ENCODE measurements at places on chromosomes 4 and X.
A peak's percentile ranks its signal among the peaks of the same experiment; 100 is the strongest.

GRCh38 chr4:176300036-176300435 lies 19.7 kb upstream of the SPCS3 start:
- DNase-seq = no peak

- no peak for DNase-seq
Measured at GRCh38 chr4:182189103-182189878, 53.9 kb upstream of the TENM3 start.

DNA sequence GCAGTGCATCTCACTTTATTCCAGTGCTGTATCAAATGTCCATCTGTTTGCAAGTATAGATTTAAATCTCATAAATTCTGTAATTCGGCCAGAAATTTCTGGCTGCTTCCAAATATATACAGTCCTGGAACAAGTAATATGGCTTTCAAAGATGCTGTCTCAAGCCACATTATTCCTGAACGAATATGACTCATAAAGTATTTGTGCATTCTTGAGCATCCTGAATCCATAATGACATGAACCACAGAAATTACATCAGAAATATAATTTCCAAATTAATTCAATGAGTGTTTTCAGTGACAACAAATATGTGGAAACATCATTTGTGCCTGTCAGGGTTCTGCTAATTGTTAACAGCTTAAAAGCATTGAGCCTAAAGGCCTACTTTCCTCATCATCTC lies 140.9 kb upstream of the HPGD start:
- no peak for DNase-seq

DNA sequence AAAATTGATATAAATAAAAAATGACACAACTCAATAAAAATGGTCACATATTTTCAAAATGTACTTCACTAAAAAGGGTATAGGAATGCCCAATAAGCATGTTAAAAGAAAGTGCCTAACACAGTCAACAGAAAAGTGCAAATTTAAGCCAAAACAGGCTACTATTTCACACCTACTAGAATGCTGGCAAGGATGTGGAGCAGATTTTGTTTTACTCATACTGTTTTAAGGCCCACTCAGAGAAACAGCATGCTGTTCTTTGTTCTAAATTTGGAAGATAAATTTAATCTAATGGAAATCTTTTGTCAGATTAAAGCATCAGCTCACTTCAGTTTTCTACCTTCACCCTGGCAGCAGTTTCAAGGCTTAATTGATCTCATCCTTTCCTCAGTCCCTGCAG lies 576.8 kb upstream of the HS3ST1 start:
- DNase-seq = no peak

GRCh38 chr4:108172231-108172752 lies 3.6 kb upstream of the LEF1 start:
- no peak for DNase-seq

DNA sequence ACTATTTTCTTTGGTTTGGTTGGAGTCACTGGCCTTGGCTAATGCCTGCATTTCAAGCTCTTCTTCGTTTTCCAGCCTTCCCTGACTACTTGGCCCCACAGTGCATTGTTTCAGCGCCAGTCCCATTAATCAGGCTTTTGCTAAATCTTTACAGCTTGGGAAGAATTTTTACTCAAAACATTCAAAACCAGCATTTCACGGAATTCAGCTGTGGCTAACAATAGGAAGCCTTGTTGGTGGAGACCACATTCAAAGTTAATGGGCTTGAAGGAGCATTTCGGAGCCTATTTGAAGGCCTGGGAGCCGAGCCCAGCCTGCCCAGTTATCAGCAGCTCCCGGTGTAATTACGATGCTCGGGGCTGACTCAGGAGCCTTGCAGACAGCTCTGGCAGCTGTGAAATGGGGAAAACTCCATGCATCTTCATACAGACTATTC lies 30.8 kb upstream of the VCX2 start:
- no peak for DNase-seq

DNA sequence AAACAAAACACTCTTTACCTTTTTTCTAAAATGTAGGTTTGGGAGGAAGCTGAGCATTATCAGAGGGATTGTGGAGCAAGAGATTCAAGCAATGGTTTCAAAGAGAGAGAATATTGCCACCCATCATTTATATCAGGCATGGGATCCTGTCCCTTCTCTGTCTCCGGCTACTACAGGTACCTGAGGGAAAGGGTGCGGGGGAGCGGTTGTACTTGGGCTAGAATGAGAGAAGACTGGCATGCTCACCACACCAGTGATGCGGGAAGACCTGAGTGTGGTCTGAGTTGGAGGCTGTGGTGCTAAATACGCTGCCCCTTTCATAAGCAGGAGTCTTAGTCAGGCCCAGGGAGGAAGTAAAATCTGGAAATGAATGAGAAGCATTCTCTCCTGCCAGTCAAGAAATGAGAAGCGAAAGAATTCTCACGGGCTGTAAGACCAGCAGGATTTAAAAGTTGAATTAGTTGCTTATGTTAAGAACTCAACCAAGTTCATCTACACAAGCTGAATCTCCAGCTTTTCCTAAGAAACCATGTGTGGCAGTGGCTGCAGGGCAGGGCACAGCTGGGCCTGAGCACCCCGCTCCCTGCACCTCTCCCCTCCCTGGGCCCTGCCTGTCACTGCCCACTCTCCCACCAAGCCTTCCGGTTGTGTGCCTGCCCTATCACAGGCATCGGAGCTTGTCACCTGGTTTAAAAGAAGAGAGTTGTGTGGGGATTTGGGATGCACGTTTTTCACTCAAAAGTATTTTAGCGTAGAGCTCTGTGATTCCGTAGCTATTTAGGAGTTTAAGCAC lies 24.8 kb upstream of the MSANTD1 start:
- DNase-seq = no peak

DNA sequence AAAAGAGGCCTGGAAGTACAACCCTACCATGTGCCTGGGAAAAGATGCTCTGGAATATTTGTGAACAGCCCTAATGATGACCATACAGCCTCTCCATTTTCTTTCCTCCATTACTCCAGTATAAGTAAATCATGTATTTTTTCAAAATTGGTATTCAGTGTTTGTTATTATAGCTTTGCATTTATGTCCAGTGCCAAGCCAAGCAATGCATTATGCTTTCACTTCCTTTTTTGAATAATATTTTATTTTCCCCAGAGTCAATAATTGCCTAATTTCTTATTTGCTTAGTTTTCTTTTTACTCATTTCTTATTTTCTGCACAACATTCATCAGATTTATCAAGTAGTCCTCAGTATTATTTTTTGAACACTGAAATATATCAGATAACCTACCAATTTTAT lies 49.3 kb upstream of the EOLA2 start:
- no peak for DNase-seq

DNA sequence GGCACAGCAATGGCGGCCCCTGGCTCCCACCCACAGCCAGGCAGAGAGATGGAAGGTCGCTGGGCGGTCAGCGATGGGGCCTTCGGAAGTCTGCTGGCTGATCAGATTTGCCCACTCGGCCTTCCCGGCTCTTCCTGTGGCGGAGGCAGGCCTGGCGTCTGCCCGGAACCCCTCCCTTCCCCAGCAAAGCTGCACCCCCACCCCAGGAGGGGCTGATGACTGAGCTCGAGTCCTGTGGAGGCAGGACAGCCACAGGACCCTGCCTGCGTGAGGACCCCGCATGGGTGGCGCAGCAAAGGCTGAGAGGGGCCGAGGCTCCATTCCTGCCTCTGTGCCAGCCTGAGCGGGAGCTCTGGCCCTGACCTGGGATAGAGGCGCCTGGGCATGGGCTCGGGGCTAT lies 34.8 kb downstream of the TACC3 start:
- no peak for DNase-seq

GRCh38 chr4:41475402-41475801 lies 62.6 kb upstream of the LIMCH1 start:
- DNase-seq = peak; percentile 13

DNA sequence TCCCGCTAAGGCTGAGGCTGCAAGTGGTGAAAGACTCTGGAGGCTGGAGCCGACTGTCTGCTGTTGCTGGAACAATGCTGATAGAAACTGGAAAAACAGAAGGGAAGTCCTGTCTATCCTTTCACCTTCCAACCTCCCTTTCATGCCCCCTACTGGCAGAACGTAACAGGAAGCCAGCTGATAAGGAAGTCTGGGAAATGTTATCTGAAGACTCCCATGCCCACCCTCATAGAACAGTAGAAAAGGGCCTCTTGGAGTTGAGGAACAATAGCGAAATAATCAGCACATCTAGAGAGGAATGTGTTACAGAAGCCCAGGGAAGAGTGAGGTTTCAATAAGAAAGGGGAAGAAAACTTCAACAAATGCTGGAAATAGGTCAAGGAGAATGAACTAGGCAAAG lies 117.1 kb upstream of the DKK2 start:
- DNase-seq = no peak

- DNase-seq = no peak
Measured at GRCh38 chr4:127383666-127384065, 249.1 kb upstream of the INTU start.

GRCh38 chr4:172379834-172380233 lies 566.6 kb downstream of the GALNTL6 start:
- DNase-seq = no peak

DNA sequence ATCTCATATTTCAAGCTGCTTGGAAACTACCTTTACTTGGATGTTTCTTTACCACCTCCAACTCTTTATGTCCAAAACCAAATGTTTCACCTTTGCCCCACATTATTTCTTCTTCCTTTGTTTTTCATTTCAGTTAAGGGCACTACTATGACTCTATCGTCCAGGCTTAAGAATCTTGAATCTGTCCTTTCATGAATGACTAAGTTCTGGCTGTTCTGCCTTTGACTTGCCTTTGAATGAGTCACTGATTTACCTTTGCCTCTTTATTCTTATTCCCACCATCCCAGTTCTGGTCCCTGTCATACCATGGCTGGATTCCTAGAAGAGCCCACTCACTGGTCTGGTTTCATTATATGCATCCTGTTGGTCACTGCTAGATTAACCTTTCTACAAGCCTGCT lies 30.6 kb upstream of the PLAC1 start:
- no peak for DNase-seq

GRCh38 chr4:108141213-108141950 lies 27.4 kb downstream of the LEF1 start:
- DNase-seq = no peak

DNA sequence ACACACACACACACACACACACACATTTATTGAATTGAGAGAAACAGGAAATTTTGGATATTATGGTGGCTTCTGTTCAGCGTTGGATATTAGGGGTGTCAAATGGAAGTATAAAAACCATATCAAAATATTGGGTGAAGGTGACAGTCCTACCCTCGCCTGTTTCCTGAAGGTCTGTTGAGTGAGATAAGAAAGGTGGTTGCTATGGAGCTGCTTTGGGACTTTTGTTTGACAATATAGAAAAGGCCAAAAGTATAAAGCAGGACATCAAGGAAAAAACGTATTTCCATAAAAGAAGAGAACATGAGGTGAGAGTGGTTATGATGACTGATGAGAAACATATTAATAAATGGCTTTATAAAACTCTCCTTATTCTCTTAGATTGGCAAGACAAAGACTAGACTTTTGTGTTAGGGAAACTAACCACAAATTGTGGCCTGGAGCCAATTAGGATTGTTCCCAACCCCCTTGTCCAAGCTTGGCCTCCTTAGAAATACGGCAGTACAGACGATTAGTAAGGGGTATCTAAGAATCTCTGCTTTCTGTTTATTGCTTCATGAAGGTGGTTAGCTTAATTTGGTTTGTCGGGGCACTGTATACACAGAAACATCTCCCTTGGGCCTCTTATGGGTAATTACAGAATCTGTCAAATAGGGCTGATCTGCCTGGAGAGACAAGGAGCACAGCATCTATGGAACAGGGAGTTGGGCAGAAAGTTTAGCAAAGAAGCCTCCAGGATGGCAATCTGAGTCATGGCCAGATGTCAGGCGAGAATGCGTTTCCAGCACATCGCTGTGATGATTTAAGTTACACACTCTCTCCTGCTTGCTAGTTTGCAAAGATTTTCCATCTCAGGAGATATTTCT lies 198.0 kb downstream of the CBR4 start:
- no peak for DNase-seq

DNA sequence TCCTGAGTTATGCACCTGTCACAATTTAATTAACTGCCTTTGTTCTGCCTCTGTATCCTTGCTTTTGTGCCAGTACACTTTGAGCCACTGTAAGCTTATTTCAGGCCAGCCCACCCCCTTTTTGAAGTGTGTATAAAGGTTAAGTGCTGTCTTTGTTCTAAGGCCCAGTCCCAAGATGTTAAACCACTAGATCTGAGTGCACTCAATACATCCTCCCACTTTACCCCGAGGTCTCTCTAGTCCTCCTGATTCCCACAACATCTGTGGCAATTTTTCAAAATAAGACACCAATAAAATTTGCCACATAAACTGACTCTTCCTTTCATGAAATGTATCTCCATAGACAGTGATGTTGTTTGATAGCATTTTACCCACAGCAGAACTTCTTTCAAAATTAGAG lies 124.1 kb upstream of the SPIN4 start:
- DNase-seq = no peak

GRCh38 chr4:69781458-69782418 lies 21.3 kb upstream of the SULT1B1 start:
- no peak for DNase-seq
